ENCODE measurements at places on chromosomes 7 and 10.

GRCh38 chr7:148058092-148058491 is 532.5 kb upstream of the C7orf33 start:
- DNase-seq = no peak

- DNase-seq = peak; percentile 38
Observed at GRCh38 chr10:71726580-71727104, 7.1 kb upstream of the C10orf105 start.

DNA sequence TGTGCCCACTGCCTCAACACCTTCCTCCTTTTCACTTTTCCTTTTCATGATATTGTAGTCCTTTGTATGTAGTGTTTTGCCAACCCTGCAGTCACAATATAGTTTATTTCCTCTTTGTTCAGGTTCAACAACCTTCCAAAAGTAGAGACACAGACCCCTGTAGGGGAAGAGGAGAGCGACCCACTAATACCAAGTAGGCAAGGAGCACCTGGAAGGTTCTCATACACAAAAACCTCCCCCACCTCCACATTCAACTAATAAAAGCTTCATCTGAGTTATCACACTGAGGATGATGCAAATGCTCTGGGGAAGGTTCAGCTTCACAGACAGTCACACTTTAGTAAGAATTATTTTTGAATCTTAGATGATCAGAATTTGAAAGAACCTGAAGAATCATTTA is 41.6 kb downstream of the PIK3AP1 start:
- DNase-seq = no peak

DNA sequence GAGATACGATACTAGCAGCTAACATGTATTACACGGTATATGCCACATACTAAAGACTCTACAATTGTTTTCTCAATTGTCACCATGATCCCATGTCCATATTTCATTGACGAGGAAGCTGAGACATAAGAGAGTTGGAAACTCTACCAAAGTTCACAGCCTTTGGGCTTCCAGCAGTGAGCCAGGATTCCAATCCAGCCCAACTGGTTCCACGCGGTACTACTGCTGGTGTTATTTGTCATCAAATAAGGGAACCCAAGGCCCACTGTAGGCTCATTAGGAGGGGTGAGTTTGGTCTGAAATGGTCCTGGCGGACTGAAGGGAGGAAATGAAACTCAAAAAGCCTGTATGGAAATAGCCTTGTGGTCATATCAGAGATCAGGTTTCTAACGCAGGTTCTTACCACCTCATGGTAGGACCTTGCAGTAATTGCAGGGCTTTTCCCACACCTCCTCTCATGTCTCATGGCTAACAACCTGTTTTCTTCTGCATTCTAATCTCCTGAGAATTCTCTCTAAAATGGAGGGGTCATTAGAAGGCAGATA is 814.6 kb downstream of the LRMDA start:
- no peak for DNase-seq

DNA sequence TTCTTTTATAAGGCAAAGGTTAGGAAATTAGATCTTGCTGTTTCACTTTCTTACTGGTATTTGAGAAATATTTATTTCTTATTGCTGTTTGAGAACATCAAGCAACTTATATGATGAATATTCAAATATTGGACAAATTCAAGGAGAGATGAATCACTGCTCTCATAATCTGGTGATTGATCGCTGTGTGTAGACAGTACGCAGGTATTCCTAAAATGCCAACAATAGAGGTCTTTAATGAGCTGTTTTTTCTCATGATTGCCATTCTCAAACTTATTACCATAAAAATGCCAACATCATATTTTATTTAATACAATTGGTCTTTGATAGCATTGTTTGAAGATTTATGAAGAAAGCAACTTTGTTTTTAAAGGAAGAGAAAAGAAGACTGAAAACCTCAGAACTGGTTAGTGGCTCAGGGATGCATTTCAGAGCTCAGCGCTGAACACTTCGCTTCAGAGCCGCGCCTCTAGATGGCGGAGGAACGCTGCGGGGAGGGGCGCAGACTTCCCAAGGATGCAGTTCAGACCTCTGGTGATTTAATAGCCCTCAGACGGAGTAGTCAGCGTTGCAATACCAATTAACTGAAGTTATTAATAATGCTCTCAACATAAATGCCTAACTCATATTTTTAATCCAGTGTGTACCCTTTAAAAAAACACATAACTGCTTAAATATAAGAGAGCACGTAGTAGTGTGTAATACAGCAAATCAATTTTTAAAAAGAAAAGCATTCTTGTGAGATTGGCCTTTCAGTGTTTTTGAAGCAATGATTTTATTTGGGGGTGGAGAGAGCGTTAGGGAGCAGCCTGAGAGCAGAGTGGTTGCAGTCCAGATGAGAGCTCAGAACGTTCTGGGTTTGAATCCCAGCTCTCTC is 38.5 kb upstream of the STEAP4 start:
- DNase-seq = no peak

DNA sequence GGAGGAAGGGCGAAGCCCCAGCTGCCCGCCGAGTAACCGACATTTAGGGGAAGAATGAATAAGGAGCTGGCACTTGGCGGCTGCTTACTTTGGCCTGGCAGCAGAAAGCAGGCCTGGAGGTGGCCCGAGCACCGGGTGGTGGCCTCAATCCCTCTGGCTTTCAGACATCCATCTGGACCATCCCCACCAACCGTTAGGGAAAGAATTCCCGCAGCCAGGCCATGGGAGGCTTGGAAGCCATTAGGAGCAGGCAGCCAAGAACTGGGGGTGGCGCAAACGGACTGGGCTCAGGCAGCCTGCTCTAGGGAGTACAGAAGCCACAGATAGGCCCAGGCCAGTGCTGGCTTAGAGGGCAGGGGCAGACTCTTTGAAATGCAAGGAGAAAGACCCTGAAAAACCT is 132.7 kb downstream of the NEURL1 start:
- no peak for DNase-seq

DNA sequence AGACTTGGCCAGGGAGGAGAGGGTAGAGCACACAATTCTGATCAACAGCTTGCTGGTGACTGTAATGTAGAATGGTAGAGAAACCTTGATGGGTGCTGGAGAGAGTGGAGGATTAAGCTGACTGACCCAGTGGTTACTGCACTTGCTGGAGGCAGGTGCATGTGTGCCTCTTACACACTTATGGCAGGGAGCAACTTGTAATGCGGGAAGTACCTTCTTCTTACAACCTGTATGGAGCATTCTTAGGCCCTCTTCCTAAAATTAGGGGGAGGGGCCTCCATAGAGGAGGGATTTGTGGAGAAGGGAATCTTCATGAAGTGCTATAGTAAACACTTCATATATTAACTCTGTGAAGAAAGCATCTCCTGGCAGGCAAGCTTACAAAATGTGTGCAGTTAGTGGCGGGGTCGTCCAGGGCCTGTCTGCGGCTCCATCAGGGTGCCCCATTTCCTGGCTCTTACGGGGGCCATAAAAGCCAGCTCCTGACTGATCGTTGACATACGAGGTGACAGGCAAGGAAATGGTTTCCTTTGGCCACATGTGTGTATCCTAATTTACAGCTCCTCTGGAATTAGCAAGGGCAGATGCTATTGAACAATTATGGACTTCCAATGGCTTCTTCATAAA is 113.5 kb downstream of the RTKN2 start:
- no peak for DNase-seq

Data from activated T-helper 2 cell treated with anti-CD3 and anti-CD28 coated beads, Interferon-gamma antibody, Interleukin-2, Interleukin-4, amounts not matched to agents 10 μg/mL and 5 μg/mL and 100 μg/mL, durations not matched to agents 14 hours and 24 hours and 36 hours (primary cell).